ENCODE measurements at places on chromosomes 5 and 9. TPM values are rescaled to one million over a fixed set of nuclear protein-coding genes. Genes with fewer than 3 reads are reported as not detected.
A peak's percentile ranks its signal among the peaks of the same experiment; 100 is the strongest.

GRCh38 chr5:65816729-65817128 is 94.7 kb downstream of the NLN start:
- DNase-seq, result no peak

GRCh38 chr9:97593960-97594359 is 39.2 kb downstream of the TSTD2 start:
- DNase-seq, result no peak

DNA sequence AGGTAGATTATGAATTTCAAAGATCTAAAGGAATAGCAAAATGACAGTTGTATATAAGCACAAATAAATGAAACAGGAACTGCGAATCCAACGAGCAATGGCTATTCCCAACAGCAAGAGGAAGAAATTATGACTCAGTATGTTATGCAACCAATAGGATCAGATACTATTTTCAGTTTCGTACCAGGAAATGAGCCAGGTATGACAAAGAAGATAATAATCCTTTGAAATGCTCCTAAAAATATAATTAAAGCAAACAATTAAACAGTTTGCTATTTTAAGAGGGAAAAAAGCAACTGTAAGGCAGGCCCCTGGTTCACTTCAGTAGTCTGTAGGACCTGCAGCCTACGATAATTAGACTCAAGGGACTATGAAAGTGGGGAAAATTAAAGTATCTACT is 58.9 kb downstream of the AUH start:
- no peak for DNase-seq

DNA sequence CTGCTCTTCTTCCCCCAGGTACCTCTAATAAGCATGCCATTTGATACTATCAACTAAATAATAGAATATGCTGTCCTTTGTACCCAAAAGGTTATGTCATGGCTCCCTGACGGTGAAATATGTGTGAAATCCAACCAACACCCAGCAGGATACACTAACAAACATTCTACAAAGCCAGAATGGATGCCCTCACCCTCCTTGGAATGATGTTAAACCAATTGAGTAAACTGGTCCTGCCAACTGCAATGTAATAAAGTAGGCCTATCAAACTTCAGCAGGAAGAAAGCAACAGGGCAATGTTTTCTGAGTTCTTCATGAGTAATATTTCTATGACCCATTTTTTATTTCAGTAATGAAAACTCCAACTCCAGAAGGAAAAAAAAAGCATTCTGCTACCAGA is 24.9 kb downstream of the RGMB start:
- no peak for DNase-seq

DNA sequence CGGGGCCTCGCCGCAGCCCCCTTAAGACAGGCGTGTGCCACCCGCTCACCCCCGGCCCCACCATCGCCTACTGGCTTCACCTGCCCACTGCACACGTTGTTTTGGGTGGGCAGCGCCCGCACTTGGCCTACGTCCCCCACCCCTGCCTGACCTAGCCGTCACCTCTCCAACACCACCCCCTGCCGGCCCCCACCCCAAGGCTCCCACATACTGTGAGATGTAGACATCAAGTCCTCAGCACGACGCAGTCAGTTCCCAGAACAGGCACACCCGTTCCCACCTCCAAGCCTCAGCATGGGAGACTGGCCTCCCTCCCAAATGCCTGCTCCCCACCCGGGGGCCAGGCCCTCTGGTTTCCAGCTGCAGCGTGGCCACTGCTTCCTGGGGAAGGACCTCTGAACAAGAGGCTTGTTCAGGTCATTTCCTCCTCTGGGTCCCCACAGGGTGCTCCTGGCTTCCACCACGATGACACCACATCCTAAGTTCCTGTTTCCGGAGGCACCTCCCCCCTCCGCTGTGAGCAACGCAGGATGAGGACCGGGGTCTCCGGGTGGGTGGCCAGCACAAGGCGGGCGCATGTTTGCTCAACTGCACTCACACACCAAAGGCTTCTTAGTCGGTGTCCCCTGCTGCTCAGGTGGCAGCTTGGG is 11.3 kb downstream of the DBN1 start:
- no peak for DNase-seq

DNA sequence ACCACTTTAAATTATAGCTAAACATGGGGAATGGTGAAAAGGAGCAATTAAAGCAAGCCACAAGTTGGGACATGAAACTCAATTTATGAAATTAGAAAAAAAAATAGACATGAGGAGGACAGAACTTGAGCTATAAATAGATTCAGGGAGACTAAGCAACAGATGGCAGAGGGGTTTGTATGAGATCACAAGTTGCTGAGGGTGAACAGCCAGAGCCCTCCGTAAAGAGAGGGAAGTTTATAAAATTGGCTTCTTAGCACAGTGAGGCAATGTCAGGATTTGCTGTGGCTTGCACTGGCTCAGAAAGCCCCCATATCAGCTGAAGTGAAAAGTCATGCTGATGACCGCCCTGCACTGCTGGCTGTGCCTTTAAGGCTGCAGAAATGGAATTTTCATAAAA is 443.4 kb upstream of the CD180 start:
- no peak for DNase-seq

DNA sequence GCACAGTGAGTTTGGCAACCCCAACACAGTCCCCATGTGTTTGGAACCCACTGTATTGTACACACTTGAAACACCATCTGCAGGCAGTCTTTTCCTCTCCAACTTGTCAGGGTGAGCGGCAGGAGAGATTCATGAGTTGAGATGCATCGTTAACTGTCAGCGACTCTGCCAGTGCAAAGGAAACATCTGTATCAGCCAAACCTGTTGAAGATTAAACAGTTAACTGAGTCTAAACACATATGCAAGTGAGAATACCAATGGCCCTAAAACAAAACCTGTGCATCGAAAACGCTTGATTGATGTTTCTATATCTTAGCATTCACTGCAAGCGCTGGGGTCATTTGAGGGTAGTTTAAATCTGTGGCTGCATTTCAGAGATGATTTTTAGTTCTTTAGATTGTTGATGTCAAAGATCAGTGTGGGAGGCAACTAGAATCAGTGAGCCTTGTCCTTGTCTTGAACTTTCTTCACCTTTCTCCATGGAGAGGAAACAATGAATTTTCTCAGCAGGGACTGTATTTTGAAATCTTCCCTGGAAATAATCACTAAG is 41.3 kb upstream of the PAM start:
- DNase-seq, result no peak

DNA sequence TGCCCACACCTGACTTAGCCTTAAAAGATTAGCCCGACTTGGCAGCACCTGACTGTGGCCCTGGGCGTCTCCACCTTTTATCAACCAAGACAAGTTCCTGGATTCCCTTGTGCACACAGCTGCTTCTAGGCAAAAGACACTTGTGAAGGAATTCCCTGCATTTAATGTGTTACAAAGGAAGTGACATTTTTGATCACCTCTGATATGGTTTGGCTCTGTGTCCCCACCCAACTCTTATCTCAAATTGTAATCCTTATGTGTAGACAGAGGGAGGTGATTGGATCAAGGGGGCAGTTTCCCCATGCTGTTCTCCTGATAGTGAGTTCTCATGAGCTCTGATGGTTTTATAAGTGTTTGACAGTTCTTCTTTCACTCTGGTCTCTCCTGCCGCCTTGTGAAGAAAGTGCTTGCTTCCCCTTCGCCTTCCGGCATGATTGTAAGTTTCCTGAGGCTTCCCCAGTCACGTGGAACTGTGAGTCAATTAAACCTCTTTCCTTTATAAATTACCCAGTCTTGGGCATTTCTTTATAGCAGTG is 2.6 kb upstream of the CPEB4 start:
- peak; percentile 80 for DNase-seq

GRCh38 chr5:107876906-107877305 is 206.2 kb upstream of the EFNA5 start:
- DNase-seq, result no peak

DNA sequence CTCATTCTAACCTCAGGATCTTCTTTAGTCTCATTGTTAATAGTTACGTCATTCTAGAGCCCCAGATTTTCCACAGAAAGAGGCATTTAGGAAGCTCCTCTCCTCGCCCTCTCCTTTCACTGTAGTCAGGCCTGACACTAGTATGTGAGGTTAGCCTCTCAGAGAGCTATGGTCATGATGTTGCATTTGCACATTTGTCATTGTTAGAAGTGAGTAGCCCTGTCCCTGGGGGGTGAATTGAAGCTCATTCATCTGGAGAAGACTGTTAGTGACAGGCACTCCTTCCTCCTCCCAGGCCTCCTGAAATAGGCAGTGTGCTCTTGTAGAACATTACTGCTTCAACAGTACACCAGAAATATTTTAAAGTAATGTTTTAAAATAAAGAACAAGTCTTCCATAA is 26.6 kb upstream of the LRRTM2 start:
- DNase-seq, result no peak

DNA sequence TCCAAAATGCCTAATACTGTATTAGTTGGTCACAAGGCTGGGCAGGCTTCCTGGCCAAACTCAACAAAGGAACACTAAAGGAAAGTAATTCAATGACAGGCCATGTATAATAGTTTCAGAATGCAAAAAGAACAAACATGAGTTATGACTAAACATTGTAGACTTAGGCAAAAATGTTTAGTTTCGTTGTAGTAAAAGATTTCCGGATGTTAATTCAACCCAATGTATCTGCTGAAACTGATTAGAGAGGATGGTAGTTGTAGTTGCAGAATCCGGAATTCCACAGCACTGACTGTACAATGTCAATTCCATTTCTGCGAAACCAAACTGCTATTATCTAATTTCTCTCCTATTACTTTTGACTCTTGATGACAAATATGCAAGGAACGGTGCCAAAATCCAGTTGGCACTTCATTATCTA is 117.9 kb upstream of the FST start:
- DNase-seq, result no peak

DNA sequence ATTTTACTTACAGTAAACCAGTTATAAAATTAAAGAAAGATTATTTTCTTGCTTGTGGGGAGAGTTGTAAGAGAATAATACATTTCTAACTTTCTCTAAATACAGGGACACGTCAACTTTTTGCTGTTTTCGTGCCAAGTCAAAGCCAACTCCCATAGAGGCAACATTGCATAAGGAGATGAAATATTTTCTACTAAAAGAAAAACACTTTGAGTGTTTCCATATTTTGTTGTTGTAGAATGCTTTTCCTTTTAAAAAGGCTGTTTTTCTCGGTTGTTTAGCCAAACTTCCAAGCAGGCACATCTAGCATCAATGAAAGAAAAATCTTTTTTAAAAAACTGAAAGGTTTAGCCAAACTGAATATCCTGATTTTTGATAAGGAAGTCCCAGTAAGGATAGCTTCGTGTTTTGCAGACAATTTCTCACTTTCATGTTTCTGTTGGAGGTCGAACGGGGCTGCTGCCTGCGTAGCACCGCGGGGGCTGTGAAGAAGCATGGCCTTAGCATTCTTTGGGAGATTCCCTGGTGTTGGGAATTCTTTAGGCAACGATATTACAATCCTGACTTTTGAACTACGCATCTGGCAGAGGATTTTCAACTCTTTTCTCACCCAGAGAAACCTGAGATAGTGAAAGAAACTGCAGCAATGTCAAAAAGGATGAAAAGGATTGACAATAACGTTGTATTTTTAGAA is 108.1 kb upstream of the FBXL7 start:
- DNase-seq, result no peak

GRCh38 chr9:93875330-93875729 is 79.8 kb downstream of the BARX1 start:
- no peak for DNase-seq

GRCh38 chr9:7341571-7341970 is 458.0 kb downstream of the DMAC1 start:
- no peak for DNase-seq

GRCh38 chr5:156534906-156535485 is 208.0 kb downstream of the SGCD start:
- no peak for DNase-seq

DNA sequence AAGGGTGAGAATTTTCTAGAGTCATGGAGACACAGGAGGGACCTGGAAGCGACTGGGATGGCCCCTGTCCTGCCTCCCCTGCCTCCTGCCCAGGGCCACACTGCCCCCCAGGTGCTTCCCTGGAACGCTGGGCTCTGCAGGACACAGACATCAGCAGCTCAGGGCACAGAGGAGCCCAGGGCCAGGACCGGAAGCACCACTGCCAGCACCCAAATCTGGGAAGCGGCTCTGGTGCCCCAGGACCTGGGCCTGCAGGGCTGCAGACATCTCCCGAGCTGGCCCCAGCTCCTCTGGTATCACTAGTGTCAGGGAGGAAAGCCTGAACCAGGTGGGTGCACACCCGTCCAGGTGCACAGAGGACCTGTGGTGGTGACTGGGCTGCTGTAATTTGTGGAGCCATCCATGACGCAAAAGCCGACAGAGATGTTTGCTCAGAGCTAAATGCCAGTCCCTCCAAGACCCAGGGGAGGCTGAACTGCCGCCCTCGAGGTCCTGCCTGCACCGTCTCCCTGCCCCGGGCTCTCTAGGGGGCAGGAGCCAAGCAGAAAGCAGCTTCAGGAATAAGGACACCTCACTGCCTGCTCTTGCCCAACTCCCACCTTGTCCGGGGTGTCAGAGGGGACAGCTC is 46.0 kb upstream of the SIMC1 start:
- no peak for DNase-seq

GRCh38 chr9:135504262-135505243 is 4.1 kb downstream of the MRPS2 start:
- peak; percentile 52 for DNase-seq

GRCh38 chr9:114616684-114617520 is 5.8 kb downstream of the TMEM268 start:
- DNase-seq, result peak; percentile 60

DNA sequence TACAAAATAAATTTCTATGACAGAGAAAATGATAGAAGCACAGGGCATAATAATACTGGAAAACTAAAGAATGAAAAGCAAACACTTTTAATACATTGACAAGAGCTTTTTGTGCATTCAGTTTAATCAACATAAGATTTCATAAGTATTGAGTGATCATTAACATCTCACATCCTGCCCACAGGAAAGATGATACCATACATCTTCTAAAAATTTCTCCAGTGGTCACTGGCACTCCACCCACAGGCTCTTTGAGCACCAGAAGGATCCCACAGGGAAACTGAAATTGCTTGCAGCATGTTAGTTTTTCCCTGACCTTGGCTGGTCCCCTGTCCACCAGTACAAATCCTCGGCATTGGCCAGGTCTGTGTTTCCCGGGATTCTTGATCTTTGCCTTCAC is 186.0 kb downstream of the CEMIP2 start:
- DNase-seq, result no peak

GRCh38 chr5:99169309-99169708 is 240.5 kb upstream of the CHD1 start:
- DNase-seq, result no peak

GRCh38 chr5:156617426-156617825 is 232.7 kb upstream of the PPP1R2B start:
- DNase-seq, result no peak

Gene SPINK7
- not detected for total RNA-seq

Gene MCIDAS
- 0.13 TPM for total RNA-seq

Gene RLN2
- total RNA-seq, result 0.74 TPM

Gene NSG2
- total RNA-seq, result 2.5 TPM

Gene ZNF618
- 3.3 TPM for total RNA-seq

Gene BTNL8
- total RNA-seq, result 51.6 TPM

Gene ANKRD33B
- total RNA-seq, result 0.66 TPM

Gene SUSD1
- total RNA-seq, result 25.1 TPM

Gene UBAC1
- 54.9 TPM for total RNA-seq

Gene NRARP
- 120 TPM for total RNA-seq

Gene TMEFF1
- total RNA-seq, result 0.27 TPM
